ENCODE measurements at places on chromosomes 5 and 9.

DNA sequence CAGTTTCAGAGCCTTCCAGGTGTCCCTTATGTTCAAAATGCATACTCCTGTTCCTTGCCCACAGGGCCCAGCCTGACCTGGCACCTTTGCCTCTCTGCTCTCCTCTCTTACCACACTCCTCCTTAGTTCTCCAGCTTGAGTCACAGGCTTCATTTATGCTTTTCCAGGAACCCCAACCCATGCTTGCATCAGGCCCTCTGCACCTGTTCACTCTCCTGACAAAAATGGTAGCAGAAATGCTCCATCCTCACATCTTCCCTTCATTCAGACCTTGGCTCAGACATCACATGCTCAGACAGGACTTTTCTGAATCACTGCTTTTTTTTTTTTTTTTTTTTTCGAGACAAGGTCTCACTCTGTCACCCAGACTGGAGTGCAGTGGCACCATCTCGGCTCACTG lies 15.1 kb upstream of the RNF145 start:
- DNase-seq = no peak

DNA sequence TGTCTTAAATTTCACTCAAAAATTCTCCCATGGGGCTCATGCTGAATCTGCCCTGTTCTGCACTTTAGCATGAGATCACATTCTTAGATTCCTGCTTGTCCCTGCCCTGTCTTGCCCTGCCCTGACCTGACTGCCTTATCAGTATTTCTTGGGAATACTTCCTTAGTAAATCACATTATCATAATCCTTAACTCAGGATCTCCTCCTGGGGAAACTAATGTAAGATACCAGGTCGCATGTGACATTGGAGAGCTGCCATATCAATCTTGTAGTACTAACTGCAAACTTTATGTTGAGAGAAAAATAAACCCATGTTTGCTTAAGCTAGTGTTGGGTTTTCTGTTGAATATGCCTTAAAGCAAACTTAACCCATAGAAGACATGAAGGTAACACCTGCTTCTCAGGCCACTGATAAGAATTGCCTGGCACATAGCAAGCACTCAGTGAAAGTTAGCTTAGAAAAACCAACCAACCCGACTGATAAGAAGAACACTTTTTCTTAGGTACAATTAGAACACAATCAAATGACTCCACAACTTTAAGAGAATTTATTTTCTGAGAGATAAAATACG lies 53.3 kb downstream of the IL33 start:
- DNase-seq = no peak

- DNase-seq = peak; percentile 53
Measured at GRCh38 chr9:93668261-93668871, 92.0 kb downstream of the PHF2 start.

- DNase-seq = no peak
Measured at GRCh38 chr5:95761771-95762651, 30.9 kb downstream of the RHOBTB3 start.

- no peak for DNase-seq
Measured at GRCh38 chr9:137192448-137192780, 3.9 kb downstream of the SSNA1 start.

- DNase-seq = no peak
Measured at GRCh38 chr5:170528976-170529375, 25.2 kb downstream of the KCNIP1 start.

- no peak for DNase-seq
Measured at GRCh38 chr5:116273448-116274242, 188.8 kb downstream of the COMMD10 start.
